ENCODE measurements at places on chromosomes 4 and X.

- no peak for DNase-seq
Observed at GRCh38 chr4:153649572-153649991, 34.5 kb upstream of the TLR2 start.

DNA sequence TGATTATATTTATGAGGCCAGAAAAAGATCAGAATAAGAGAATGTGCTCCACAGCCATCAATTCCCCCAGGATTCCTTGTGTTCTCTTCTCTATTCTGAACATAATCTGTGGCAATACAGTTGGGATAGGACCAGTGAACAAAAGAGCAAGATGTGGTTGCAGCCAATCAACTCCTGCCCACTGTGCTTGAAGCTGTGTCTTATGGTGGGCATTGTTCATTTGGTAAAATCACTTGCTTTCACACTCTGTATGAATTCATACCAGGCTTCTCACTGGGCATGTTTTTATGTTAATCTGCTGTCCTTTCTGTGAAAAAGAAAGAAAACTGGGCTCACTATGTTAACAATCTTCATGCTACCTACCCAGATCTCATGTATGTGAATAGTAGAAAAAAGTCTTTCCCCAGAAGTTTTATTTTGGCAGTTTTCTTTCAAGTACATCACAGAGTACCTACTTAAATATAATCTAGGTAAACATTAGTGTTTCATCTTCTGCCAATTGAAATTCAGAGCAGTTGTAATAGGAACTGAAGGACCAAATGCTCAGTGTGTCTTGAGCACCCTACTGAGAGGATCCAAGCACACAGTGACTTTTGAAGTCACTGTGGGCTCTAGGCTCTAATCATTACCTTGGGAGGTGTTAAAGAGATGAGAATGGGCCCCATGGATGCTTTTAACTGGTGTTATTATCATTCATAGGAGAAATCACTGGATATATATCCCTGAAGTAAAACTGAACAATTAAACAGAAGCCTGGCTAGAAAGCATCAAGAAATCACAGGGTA is 429.2 kb upstream of the TRAM1L1 start:
- DNase-seq, result no peak

GRCh38 chr4:89305712-89306437 is 1.7 kb downstream of the GPRIN3 start:
- no peak for DNase-seq

DNA sequence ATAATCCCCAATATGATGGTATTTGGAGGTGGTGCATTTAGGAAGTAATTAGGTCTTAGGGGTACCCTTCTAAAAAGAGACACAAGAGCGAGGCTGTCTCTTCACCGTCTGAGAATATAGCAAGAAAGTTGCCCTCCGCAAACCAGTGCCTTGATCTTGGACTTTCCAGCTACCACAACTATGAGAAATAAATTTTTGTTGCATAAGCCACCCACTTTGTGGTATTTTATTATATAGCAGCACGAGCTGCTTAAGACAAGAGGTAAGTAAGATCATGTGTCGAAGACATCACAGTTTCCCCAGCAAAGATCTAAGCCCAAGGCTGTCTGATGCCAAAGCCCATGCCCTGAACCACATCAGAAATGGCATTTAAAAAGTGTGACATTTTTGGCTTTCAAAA is 9.6 kb upstream of the EXOSC9 start:
- DNase-seq, result no peak

- DNase-seq, result peak; percentile 35
Observed at GRCh38 chr4:8198906-8199593, at the start of gene SH3TC1. SH3TC1 (plus strand) TSS chr4:8199290; CDS start chr4:8205195, 5,905 bp downstream.

GRCh38 chr4:169658196-169658595 is 37.8 kb downstream of the CLCN3 start:
- DNase-seq, result no peak

DNA sequence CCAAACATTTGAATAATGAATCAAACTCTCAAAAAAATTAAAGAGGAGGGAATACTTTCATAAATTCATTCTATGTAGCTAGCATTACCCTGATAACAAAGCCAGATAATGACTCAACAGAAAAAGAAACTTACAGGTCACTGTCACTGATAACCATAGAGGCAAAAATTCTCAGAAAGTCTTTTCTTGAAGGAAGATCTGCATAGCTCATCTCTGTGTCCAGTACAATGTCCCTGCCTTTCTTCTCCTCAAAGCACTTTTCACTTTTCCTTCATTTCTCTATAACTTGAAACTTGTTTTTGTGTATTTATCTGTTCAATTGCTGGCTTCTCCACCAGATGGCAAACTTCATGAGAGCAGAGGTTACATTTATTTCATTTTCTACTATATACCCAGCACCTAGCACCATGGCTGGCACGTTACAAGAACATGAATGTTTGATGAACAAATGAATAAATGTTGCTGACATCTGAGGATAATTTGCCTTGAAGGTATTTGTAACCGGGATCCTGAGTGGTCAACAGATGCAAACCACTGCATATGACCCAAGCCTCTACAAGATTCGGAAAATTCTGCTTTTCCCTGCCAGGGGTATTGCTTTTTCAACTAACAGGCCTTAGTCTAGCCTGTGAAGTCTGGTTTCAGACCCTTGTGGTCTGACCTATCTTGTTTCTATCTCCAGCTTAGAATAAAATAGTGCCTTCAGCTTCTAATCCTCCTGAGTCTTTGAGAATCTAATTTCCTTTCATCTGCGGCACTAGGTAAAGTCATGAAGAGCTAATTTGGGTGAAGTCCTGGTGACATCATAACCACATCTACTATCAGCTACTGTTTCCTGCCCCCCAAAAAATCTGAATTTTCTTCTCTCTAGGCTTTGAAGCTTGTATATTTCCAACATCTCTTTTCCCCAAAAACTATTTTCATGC is 52.5 kb upstream of the ANTXR2 start:
- no peak for DNase-seq

- DNase-seq, result no peak
Observed at GRCh38 chr4:28724239-28724638, 1863.6 kb downstream of the STIM2 start.

GRCh38 chr4:8540072-8540471 is 40.1 kb upstream of the GPR78 start:
- no peak for DNase-seq

- no peak for DNase-seq
Observed at GRCh38 chr4:33421887-33422286, 2701.7 kb downstream of the PCDH7 start.

DNA sequence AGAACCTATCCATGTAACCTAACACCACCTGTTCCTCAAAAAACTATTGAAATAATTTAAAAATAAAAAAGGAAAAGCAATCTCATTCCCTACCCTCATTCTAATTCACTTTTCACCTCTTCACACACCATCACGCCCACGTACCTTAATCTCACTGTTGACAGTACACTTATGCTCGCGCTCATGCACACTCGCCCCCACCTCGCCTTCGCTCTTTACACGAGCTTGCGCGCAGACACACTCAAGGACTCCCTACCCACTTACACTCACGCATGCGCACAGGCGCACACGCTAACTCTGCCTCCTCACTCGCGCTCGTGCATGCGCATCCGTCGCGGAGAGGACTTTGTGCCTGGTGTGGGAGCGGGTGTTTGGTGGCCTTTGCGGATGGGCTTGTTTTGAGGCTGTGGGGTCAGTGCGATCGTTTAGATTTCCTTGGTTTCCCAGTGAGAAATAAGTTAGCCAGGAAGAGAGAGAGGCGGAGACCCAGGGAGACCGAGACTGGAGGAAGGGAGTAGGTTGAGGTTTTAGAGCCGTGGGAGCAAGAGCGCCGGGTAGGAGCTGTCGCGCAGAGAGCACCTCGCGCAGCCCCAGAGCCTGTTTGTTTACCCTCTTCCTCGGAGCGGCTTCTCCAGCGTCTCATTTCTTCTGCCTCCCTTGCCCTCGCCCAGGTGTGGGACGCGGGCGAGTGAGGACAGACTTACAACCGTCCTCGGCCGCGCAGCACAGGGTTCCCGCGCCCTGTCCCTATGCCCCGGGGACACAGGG is 8.1 kb upstream of the GSX2 start:
- peak; percentile 63 for DNase-seq

DNA sequence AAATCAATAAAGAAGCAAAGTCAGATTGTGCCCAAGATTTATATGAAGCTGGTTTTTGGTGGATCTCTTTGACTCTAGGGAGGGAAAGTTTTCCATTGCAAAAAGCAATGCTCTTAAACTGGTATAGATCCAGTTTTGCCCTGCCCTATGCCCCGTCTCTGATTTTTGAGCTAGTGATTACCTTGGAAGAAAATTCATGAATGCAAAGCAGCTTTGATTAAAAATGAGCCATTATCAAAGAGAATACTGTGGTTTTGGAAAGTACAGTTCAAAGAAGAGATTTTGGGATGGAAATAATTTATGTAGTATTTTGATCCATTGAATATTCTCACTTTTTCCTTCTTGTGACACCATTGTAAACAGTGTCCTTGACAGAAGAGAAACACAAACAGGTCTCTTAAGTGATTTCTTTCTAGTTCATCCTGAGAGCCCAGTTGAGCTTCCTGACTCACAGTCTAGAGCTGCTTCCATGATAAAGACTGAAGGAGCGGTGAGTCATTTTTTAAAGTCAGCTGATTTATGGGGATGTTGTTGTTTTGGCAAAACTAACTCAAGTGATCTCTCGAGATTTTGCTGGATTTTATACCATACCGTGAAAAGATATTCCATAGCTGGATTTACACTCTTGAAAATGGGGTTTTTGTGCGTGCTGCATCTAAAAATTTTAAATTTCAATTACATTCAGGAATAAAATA is 76.7 kb downstream of the AFF1 start:
- DNase-seq, result no peak

DNA sequence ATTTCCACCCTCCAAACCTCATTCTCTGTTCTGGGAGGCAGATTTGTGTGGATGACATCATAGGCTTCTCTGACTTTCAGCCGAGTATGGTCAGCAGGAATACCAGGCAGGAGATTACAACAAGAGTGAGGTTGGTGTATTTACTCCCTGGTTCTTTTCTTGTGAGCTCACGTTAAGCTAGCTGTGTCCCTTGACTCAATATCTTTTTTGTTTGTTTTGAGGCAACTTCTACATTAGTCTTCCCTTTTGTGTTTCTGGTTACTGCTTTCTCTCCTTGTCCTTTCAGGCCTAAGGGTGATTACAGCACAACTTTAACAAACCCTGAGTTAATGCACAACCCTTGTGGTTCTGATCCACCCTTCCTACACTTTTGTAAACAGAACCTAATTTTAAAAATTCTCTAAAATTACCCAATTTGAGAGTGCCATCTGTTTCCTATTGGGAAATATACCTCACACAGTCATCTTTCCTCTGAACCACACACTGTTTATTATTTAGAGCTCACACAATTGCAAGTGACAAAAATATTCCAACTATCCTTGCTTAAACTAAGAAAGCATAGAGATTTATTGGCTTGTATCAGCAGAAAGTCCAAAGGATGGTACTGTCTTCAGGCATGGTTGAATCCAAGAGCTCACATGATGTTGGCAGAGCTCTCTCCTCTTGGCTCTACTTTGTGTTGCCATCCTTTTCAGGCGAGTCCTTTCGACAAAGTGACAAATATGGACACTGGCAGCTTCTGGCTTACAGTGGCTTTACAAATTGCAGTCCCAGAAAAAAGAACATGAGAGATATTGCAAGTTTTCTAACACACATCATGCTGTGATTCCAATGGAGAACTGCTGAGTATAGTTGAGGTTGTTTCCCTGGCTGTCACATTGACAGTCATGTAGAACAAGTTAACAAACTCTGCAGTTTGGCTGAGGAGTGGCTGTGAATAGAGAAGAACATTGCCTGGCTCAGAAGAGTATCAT is 150.5 kb upstream of the DDIT4L start:
- no peak for DNase-seq

GRCh38 chrX:97065973-97066372 is 182.3 kb downstream of the RPA4 start:
- no peak for DNase-seq

- DNase-seq, result no peak
Observed at GRCh38 chrX:18973527-18974192, 10.3 kb downstream of the PHKA2 start.

- no peak for DNase-seq
Observed at GRCh38 chrX:73668779-73669178, 105.8 kb downstream of the CHIC1 start.

GRCh38 chr4:162450531-162451035 is 286.8 kb upstream of the FSTL5 start:
- DNase-seq, result no peak

GRCh38 chr4:151888367-151888866 is 127.6 kb upstream of the GATB start:
- no peak for DNase-seq

DNA sequence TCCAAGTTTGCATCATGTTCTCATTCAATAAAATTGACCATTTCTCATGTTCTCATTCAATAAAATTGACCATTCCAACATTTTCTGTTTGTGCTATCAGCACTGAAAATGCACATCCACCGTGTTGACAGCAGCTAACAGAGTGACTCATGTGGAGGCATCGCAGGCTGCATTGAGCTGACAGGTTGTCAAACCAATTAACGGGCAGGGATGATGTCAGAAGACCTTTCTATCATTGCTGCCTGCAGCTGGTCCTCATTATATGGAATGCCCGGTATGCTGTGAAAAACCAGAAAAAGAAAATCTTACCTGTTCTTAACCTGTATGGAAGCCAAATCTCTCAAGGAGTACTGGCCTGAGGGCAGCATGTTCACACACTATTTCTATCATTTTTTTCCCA is 202.0 kb downstream of the SMIM20 start:
- no peak for DNase-seq

DNA sequence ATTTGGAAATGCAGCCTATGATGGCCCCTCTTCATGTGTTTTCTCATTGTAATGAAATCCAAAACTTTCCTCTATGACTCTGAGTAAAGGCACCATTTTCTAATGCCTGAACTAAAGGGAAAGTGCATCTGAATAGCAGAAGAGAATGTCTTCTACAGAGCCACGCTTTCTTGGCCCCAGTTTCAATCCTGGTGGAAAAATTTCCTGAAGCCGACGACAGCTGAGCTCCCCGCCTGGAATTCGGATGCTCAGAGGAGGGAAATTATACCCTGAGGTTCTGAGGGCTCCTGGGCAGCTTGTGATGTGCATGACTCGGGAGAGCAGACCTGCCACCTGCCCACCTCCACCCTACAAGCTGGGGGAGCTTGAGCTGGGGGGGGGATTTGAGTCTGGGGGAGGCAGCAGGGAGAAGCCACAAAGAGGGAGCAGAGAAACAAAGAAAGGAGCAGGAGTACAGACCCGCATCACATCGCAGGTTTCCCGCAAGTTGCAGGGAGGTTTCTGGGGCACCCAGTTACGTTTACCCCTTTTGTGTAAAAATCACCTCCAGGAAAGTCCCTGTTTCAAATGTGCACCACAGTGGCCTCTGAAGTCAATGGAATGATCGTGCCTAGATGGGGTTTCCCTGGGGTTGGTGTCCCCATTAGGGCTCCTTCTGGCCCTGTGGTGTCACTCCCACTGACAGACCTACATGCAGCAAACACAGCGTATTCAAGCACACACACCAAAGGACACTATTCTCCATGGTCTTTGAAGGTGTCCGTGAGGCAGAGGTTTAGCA is 145.6 kb upstream of the RBPJ start:
- no peak for DNase-seq

- DNase-seq, result no peak
Observed at GRCh38 chr4:164508771-164509170, 245.2 kb upstream of the SMIM31 start.

GRCh38 chr4:3436798-3437581 is 4.8 kb upstream of the HGFAC start:
- no peak for DNase-seq

Measured in stimulated activated CD4-positive, alpha-beta T cell treated with anti-CD3 and anti-CD28 coated beads, TNF-alpha, amount 100 ng/mL, for 48 hours (primary cell).